EH (cell line): ENCODE measurements at places on chromosomes 3 and 15.

DNA sequence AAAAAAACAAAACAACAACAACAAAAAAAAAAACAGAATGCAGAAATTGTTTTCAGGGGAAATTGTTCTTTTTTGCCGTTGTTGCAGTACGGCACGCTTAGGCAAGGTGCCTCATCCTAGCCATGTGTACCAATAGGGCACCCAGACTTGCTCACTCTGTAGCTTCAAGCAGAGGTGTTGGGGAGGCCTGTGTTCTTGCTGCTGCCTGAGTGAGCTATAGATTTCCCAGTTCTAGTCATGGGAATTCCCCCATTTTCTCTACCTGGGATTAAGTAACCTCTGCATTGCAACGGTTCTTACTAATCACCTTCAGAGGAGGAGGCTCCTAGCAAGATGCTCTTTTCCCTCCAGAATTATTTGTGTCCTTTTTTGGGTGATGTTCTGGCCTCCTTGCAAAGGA lies 12.9 kb upstream of the PARL start:
- no peak for DNase-seq

DNA sequence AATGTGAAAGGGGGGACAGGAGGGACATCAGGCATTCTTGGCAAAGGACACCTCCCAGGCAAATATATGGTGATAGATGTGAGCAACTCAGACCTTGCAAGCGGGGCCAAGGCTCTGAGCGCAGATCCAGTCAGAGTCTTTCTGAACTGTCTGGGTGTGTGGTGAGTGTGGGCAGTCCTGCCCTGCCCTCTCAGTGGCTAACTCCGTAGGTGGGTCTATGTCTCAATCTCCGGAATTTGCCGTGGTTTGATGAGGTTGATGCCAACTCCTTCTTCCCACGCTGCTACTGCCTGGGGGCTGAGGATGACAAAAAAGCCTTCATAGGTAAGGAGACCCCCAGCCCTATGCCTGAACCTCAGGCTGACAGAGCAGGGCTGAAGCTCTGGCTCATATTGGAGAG lies 7.4 kb downstream of the TTLL3 start:
- no peak for DNase-seq

- DNase-seq = no peak
These were observed 36.5 kb downstream of the ATP13A3 start for GRCh38 chr3:194450341-194450740.

DNA sequence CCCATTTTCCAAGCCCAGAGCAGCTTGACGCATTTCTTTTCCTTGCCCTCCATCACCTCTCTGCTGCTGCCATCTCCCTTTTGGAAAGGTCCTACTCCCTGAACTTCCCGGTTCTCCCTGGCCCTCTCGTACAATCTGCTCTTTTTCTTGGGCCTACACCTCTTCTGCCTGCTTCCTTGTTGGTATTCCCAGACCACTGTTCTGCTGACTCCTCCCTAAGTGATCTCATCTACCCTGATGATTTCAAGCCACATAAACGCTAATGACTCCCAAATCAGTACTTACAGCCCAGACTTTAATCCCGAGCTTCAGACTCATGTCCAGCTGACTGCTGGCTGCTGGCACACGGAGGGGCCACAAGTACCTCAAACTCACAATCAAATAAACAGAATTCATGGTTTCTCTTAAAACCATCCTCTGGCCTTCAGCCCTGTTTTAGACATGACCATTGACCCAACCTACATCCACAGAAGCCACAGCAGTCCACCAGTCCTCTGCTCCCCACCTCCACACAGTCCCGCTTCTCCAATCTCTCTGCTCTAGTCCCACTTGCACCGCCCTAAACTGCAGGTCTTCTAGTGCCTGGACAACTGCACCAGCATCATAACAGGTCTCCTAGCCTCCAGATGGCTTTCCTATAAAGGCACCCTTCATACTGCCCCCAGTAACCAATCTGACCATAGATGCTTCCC lies 57.6 kb downstream of the AAGAB start:
- DNase-seq = peak; percentile 92

DNA sequence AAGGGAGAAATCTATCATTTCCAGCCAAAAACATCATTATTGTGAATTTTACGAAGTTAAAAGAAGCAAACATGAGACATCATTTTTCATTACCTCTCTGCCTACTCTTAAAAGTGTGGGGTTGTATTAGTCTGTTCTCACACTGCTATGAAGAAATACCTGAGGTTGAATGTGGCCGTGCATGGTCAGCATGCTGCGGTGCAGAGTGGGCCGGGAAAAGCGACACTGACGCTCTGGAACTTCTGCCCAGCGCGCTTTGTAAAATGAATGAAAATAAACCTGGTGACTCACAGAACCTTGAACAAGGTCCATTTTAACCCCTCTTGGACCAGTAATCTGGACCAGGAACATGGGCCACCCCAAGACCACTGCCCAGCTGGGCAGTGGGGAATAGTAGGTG lies 31.0 kb upstream of the DNAJC13 start:
- DNase-seq = no peak

DNA sequence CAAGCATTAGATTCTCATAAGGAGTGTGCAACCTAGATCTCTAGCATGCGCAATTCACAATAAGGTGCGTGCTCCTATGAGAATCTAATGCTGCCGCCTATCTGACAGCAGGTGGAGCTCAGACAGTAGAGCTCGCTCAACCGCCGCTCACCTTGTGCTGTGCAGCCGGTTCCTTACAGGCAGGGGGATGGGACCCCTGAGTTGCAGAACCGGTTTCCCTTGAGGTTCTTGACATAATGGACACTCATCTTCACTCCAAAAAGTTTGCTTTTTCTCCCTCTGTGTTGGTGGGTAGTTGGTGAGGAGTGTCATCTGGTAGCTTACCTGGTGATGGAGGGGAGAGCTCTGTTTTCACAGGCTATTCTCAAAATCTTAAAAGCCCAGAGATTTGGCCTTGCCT lies 324.0 kb upstream of the TBL1XR1 start:
- no peak for DNase-seq

DNA sequence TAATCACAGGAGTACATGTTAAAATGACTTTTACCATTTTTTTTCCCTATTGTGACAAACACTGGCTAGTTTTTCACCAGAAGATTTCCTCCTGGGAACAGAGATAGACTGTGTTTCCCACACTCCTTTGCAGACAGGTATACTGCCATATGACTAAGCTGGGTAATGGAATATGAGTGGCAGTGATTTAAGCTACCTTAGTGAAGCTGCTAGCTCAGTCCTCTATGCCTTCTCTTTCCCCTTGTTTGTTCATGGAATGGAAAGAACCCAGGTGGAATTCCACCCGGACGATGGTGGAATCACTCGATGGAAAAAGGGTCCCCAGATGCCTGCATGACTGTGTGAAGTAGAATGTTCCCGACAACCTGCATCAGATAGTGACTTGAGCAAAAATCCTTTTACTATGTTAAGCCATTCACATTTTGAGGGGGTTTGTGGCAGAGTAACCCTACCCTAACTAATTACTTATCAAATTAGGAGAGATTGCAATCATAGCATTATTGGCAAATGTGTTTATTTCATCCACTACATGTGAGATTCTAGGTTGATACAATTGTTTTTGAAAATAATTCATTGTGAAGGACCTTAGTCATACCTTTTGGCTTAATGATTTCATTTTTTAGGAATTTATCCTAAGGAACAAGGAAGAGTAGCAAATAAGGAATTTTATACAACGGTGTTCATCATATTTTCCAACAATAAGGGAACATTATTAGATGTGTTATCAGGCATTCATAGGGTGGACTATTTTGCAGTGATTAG lies 16.5 kb downstream of the THSD4 start:
- peak; percentile 25 for DNase-seq

DNA sequence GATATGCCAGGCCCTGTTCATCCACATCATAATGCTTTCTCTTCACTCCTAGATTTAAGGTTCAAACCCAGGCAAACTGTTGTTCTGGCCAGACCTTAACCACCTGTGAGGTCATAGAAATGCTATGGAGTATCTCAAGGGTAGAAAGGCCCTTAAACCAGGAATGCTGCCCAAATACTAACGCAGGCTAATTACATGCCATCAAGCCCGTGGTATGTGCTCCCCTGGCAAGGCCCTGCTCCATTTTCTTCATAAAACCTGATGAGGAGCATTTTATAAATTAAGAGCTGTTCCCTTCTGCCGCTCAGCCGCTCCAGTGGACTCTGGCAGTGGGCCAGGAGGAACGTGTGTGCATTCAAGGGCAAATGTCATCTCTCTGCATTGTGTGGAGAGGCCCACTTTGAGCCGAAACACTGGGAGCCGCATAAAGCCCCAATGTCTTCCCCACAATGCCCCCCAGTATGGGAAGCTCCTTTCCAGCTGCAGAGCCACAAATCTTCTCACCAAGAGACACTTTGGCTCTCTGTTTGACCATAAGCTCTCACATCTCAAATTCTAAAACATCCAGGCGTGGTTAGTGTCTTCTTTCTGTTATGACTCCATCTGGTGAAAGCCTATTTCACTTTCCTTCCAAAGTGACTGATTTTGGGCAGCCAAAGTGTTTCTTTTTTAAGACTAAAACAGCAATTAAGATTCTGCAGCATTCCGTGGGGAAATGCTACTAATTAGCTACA lies 210.8 kb upstream of the NR2E3 start:
- DNase-seq = peak; percentile 41

GRCh38 chr3:147391781-147392624 lies 14.3 kb downstream of the ZIC4 start:
- DNase-seq = peak; percentile 93

GRCh38 chr3:24829629-24830229 lies 335.1 kb upstream of the THRB start:
- DNase-seq = peak; percentile 15

DNA sequence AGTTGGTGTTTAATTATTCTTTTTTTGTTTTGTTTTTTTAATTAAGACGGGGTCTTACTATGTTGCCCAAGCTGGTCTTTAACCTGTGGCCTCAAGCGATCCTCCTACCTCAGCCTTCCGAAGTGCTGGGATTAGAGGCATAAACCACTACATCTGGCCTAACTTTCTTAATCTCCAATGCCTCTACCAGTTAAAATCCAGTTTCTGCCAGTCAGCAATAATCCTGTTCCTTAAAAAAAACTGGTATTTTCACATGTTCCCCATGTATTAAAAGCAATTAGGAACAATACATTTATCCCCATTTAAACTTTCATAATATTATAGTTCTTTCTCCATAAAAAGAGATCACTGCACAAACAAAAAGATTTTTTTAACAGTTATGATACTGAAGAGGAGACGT lies 21.2 kb downstream of the DCAF1 start:
- DNase-seq = no peak
